ENCODE measurements at places on chromosomes 7 and 10. TPM values are rescaled to one million over a fixed set of nuclear protein-coding genes. Genes with fewer than 3 reads are reported as not detected.
A peak's percentile ranks its signal among the peaks of the same experiment; 100 is the strongest.

Gene FKBP6
- polyA plus RNA-seq = not detected

DNA sequence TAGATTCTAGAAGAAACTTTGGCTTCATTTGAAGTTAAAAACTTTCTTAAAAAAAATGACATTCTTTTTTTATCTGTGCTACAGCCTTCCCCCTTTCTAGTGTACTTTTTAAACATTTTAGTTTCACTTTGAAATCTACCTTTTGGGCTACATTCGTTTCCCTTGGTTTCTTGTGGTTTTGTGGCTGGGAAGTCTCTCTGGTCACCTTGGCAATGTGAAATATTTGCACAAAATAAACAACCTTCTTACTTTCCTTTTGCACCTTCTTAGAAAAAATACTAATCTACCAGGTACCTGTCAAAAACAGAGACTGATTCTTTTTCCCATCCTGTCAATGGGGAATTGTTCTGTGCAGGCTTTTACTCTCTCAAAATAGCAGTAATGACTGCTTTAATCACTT is 350.2 kb downstream of the GATA3 start:
- DNase-seq = no peak

Gene ANXA8L1
- 0.28 TPM for polyA plus RNA-seq

- DNase-seq = no peak
Measured at GRCh38 chr7:106504645-106505044, 156.3 kb downstream of the CCDC71L start.

DNA sequence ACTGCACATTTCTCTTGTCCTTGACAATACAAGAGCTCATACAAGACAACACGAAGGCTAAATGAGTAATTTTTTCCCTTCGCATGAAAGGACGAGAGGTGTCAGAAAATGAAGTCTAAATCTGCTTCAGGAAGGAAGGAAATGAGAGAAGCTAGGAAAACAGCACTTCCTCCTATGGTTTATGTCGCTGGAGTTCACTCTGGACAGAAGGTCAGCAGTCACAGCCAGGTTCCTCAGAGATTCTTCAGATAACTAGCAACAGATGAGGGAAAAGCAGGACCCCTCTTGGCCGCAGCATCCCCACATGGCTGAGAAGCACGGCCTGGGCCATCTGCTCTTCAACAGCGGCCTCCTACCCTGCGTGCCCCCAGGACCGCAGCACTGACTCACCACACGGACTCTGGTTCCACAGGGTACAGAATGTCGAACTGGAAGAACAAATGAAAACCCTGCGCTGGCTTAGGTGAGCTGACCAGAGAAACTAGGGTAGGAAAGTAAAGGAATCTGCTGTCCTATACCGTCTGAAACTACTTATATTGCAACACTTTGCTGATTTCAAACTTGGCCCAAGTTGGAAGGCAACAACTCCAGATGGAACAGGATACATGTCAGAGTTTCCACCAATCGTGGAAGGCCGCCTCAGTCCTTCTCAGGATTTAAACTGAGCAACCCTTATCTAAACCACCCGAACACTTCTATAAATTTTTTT is 26.3 kb downstream of the DNMBP start:
- DNase-seq = no peak

Gene HECTD2
- polyA plus RNA-seq = 26.3 TPM

Gene SPDYE3
- polyA plus RNA-seq = 7.2 TPM

DNA sequence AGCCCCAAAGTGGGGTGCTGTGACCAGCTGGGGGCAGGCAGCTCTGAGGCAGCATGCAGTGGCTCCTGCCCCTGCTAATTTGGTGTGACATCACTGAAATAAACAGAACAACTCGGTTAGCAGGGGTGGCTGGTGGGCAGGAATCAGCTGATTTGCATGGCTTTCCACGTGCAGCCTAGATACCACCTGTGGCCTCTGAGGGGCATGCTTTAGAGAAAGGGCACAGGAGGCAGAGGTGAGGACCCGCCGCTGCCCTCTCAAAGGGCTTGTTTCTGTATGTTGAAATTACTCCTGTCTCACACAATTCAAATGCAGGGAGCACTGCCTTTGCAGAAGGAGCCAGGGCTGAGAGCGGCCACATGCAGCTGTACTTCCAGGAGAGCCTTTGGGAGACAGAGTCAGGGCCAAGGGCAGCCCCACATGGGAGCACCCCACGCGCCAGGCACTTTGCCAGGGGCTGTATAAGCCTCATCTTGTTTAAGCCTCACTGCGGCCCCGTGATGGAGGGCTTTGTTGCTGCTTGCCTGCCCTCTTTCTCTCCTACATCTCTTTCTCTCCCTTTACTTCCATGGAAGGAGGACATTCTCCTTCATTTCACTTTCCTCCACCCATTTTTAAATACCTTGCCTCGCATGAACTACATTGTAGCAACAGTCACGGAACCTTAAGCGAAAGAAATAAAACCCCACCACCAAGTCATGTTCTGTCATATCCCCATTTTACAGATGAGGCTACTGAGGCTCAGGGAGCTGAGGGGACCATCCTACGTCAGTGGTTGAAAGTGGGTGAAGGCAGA is 137.7 kb downstream of the ZMIZ1 start:
- DNase-seq = no peak

Gene CDCA7L
- 50.9 TPM for polyA plus RNA-seq

Gene EGR2
- polyA plus RNA-seq = 13.2 TPM

Gene NT5C3A
- polyA plus RNA-seq = 35.1 TPM

- peak; percentile 86 for DNase-seq
Measured at GRCh38 chr7:156892821-156893706, at the start of gene LMBR1. LMBR1 (minus strand) TSS chr7:156893183; CDS start chr7:156892993, 190 bp downstream.

GRCh38 chr7:136256491-136256890 is 279.3 kb upstream of the MTPN start:
- no peak for DNase-seq

- DNase-seq = no peak
Measured at GRCh38 chr7:48091506-48092433, 2.7 kb downstream of the UPP1 start.

- DNase-seq = peak; percentile 76
Measured at GRCh38 chr10:118568327-118568848, 27.1 kb downstream of the PRLHR start.

- DNase-seq = no peak
Measured at GRCh38 chr7:155578016-155578415, 31.7 kb upstream of the CNPY1 start.

DNA sequence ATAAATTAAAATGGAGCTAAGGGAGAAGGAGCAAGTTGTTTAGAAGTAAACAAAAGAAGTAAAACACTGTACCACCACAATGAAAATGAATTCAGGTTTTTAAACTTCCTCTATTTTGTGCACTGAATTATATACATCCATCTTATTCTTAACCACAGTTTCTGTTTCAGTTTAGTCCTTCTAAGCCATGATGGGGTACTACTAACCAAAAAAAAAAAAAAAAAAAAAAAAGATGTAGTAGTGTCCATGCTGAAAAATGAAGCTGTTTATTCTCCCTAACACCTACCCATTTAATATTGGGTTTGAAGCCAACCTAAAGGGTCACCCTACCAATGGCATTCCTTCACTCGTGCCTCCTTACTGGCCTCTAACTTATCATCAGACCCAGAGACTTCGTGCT is 3.4 kb upstream of the BMPR1A start:
- no peak for DNase-seq

GRCh38 chr7:401495-401894 is 111.5 kb downstream of the FOXL3 start:
- DNase-seq = no peak

GRCh38 chr7:27102581-27103442 is at the start of gene HOXA2:
HOXA2 (minus strand) TSS chr7:27102683; CDS start chr7:27102500, 183 bp downstream.
- DNase-seq = peak; percentile 81

DNA sequence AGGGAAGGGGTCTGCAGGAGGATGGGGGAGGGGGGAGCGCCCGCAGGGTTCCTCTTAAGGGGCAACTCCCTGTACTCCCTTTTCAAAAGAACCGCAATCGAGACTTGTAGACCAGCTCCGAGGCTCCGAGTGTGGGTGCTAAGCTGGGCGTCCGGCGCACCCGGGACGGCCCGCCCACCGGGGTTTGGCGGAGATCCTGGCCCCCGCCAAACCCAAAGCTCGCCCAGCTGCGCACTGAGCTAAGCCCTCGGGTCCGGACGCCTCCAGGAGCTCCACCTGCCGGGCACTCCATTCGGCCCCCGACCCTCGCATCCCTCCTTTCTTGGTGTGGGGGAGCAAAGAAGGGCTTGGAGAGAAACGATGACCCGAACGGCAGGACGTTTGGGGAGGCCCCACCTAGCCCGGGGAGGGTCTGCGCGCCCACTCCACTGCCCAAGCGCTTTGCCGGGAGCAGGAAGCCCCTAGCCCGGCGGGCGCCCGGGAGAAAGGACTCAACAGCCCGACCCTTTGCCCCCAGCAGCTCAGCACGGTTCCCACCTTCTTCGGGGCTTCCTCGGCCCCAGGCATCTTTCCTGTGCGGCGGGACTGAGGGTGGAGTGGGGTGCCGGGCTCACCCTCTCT is 651 bp downstream of the AFAP1L2 start:
- no peak for DNase-seq

Gene VSIR
- polyA plus RNA-seq = 13.2 TPM
